ENCODE measurements at places on chromosomes 6 and 20. TPM values are rescaled to one million over a fixed set of nuclear protein-coding genes. Genes with fewer than 3 reads are reported as not detected.

The SASH1 gene
- 67.7 TPM for total RNA-seq

The CLVS2 gene
- total RNA-seq, result not detected

The FERMT1 gene
- total RNA-seq, result 4.0 TPM

The EYA2 gene
- not detected for total RNA-seq

The CST7 gene
- total RNA-seq, result not detected

The LY6G6C gene
- not detected for total RNA-seq

The MCHR2 gene
- total RNA-seq, result not detected

The ARFRP1 gene
- 50.4 TPM for total RNA-seq

The SALL4 gene
- under 0.01 TPM for total RNA-seq

The SMIM8 gene
- 4.5 TPM for total RNA-seq

The REM1 gene
- not detected for total RNA-seq

The TSBP1 gene
- not detected for total RNA-seq

The PHF10 gene
- 20.4 TPM for total RNA-seq

The TSPYL1 gene
- 48.4 TPM for total RNA-seq

The STMND1 gene
- total RNA-seq, result not detected

The CLDN20 gene
- total RNA-seq, result not detected

The KCNQ5 gene
- total RNA-seq, result not detected

The ZFP57 gene
- not detected for total RNA-seq

The TMEM151B gene
- total RNA-seq, result not detected

The TREML4 gene
- not detected for total RNA-seq

The ENPP1 gene
- total RNA-seq, result 1.9 TPM

The UBD gene
- total RNA-seq, result 24.5 TPM

The FNDC1 gene
- not detected for total RNA-seq

The NFATC2 gene
- total RNA-seq, result 10.7 TPM

The TRIM31 gene
- not detected for total RNA-seq

The MBOAT1 gene
- 6.2 TPM for total RNA-seq

The OR12D3 gene
- total RNA-seq, result not detected

The WFDC13 gene
- total RNA-seq, result not detected

The RTF2 gene
- total RNA-seq, result 64.8 TPM

The DDO gene
- 0.84 TPM for total RNA-seq
